ENCODE measurements at places on chromosomes 2 and 18.

DNA sequence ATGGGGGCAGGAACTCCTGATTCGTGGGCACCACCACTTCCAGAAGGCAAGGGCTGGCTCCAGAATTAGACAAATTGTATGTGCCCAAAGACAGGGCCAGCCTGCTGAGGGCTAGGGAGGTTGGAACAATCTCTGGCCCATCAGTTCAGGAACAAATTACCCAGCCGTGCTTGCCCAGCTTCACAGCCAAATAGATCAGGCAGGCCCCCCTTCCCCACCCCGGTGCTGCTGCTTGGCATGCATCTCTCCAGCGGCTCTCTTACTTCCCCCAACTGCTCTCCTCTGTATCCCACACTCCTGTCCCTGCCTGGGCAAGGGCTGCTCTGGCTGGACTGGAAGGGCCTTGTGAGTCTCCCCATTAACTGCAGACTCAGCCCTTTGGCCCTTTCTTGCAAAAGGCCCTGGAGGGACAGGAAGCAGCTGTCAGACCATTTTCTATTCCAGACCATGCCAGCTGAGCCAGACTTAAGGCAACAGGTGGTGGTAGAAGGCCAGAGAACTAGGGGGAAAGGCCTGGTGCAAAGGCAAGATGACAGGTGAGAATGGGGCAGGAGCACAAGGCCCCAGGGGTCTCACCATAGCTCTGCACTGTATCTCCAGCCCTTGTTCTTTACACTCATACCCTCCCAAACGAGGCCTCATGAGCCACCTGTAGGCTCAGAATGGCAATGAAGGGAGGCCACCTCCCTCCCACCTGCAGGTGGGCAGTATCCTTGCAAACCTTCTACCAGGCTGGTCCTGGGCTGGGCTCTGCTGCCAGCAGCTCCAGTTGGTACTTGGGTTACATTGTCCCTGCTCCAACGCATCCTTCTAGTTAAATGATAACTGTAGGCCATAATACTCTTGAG, 30.7 kb upstream of the ACAA2 start:
- DNase-seq = no peak

GRCh38 chr2:128354726-128355470, 36.2 kb upstream of the HS6ST1 start:
- DNase-seq = no peak

DNA sequence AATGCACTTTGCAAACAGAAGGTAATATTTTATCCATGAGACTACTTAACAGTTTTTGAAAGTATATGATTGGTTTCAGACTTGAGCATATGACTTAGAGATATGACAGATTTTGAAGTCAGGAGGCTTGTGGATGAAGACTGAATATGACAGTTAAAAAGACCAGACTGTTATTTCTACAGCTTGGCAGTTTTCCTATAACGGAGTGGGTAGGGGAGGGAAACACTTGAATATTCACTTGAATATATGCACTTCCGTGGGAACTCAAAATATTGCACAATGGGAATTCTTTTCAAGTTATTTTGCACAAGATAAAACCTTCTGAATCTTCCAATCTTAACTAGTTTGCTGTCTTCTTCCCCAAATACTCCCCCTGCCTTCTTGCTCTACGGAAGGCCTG, 64.6 kb upstream of the ACKR3 start:
- no peak for DNase-seq

DNA sequence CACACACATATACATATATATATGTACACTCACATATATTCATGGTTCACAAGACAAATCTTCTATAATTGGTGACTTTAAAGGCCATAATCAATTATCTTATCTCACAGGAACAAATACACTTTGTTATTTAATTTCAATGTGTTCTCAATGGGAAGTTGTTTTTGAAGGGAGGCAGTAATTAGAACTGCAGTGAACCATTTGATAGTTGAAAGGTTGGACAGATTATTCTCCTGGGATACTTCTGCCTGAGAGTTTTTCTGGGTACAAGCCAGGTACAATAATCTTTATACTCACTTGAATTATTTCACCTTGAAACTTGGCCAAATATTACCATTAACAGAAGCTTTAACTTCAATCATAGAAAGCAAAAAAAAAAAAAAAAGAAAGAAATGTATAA, 546.6 kb upstream of the LRRTM4 start:
- no peak for DNase-seq

GRCh38 chr2:188367164-188367563, 75.5 kb downstream of the GULP1 start:
- no peak for DNase-seq

DNA sequence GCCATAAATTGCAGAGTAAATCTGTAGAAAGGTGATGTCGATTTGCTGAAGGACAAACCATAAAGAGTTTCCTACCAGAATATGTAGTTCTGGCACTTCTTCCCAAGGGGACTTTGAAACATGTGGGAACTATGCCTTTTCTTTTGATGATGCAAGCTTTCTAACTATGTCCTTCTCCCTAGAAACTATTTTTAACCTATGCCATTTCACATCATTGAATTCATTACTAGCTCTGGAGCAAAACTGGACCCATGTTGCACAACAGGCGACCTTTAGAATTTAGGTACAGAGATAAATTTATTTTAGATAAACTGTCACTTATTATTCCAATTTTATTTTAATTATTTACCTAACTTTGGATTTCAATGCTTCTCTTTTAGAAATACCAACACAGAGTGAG, 186.5 kb downstream of the CCDC102B start:
- DNase-seq = no peak

DNA sequence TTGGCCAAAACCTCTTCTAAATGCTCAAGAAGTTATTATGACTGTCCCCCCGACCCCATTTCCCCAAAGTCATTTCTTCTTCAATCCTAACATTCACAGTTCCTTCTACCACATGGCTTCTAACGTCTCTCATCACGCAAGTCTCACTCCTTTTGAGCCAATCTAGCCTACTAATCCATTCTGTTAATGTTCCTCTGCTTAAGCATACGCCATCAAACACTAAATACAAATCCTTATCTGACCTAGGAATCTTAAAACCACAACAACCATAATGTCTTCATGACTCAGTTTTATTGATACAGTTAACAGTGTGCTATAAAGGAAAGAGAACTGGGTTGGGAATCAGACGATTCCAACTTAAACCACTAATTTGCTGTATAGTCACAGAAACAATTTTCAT, 23.9 kb downstream of the HNRNPLL start:
- DNase-seq = no peak

- peak; percentile 1 for DNase-seq
Observed at GRCh38 chr18:3703732-3704176, 253.8 kb downstream of the TGIF1 start.

DNA sequence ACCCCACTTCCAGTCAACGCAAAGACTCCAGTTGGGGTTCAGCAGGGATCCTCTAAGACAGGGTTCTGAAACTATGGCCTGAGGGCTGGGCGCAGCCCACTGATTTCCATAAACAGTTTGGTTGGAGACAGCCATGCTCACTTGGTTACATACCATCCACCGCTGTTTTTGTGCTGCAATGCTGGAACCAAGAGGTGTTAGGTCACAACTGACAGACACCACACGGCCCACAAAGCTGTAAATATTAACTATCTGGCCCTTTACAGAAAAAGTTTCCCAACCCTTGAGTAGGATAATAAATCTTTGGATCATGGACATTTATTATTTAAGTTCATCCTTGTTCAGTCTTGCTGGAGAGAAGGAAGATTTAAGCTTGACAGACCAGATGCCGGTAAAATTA, 8.4 kb upstream of the CD226 start:
- no peak for DNase-seq

DNA sequence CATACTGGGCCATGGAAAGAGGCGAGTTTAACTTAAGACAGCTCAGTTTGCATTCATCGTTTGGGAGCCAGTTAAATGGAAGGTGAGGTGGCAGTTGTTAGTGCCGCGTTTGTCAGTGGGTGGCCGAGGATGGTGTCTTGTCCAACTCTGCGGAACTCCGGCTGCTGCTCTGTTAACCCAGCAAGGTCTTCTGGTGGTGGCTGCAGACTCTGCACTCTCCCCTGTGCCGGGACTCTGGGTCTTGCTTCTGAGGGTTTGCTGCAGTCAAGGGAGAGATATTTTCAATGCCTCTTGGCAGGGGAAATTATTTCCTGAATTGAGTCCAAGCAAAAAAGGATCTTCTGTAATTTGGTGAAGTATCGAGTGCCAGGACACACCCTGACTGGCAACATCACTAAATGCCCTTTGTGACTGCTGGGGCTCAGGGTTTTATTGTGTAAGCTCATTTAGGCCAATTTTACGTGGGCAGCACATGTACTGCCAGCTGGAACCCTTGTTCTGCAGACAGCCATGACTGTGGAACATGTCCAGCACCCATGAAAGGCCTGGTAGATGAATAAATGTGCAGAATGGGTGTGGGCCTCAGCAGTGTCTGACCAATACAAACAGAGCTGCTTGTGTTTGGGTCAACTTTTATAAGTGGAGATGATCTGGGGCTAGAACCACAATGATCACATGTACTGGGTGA, 58.1 kb downstream of the IL1R2 start:
- no peak for DNase-seq

GRCh38 chr2:157466764-157467163, 22.9 kb upstream of the CYTIP start:
- no peak for DNase-seq

GRCh38 chr18:58970943-58971790, 106.5 kb downstream of the ZNF532 start:
- DNase-seq = no peak

GRCh38 chr2:126399001-126399400, 257.0 kb upstream of the GYPC start:
- no peak for DNase-seq

GRCh38 chr18:8283891-8284585, 325.2 kb upstream of the RAB12 start:
- no peak for DNase-seq

DNA sequence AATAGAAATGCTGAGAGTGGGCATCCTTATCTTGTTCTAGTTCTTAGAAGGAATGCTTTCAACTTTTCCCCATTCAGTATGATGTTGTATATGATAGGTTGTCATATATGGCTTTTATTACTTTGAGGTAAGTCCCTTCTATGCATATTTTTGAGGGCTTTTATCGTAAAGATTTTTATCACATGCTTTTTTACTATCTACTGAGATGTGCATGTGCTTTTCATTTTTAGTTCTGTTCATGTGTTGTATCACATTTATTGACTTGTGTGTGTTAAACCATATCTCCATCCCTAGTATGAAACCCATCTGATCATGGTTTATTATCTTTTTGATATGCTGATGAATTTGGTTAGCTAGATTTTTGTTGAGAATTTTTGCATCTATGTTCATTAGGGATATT, 1008.8 kb downstream of the CNTNAP5 start:
- no peak for DNase-seq

- no peak for DNase-seq
Observed at GRCh38 chr18:2504642-2505041, 66.7 kb downstream of the METTL4 start.

GRCh38 chr18:62596145-62597005, 73.5 kb downstream of the ZCCHC2 start:
- DNase-seq = no peak

DNA sequence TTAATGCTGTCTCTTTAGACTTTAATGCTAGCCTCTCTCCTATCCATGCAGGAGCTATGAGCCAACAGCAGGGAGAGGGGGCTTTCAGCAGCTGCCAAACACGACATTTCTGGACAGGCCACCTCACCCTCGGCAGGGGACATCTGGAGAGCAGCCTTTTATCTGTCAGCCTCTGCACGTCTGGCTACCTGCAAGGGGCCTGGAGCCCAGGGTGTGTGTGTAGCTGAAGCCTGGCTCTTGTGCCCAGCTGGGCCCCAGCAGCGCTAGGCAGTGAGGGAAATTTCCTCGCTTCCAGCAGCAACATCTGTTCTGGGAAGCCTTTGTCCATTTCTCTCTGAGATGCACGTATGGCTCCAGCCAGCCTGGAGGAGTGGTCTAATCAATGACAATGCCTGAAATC, 728.7 kb upstream of the ID2 start:
- DNase-seq = no peak

DNA sequence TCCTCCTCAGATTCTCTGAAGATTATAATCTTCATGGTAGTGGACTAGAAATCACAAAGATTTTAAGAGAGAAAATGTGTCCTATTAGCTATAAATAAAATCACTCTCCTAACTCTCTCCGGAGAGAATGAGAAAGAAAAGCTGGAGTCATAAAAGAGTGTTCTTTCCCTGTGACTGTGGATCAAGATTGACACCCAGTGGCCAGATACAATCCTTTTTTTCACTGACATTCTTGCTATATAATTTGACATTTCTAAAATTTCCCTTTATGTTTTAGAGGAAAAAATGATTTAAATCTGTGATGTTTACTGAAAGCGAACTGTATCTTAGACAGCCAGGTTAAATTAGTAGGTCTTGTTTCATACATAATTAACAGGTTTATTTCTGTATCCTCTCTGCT, 35.4 kb upstream of the LRP2 start:
- DNase-seq = no peak

DNA sequence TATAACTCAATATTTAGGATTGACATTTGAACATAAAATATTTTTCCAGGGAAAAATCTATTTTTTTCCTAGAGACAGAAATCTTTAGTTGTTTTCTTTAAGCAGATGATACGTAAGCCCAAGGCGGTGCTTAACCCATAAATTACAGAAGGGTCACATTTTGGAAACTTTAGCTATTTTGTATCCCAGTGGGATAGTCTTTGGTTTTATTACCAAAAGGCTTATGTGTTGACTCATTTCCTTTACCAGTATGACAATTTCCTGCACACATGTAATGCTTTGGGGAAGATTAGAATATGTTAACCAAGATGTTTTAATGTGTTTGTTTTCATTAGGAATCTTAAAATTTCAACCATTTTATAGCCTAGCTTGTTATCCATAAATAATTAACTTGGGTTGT, 24.8 kb downstream of the DYNC1I2 start:
- DNase-seq = no peak

- no peak for DNase-seq
Observed at GRCh38 chr2:161418275-161418714, 2.2 kb downstream of the TBR1 start.

DNA sequence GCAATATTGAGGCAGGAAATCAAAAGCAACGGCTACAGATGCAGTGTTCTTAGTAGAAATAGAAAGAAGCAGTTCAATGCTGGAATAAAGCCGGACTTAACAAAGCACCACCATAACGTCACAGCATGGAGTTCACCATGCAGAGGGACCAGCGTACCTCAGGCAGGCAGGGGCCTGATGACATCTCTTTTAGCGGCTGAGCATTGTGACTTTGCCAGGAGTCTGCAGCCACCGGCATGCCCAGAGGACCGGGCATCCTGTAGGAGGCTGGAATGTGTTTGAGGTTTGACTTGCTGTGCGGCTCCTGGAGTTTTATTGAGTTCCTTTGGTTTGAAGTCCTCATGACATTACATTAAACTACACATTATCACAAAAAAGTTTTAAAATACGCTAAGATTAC, 139.8 kb downstream of the UXS1 start:
- no peak for DNase-seq

- no peak for DNase-seq
Observed at GRCh38 chr2:26997394-26997793, 27.0 kb downstream of the MAPRE3 start.

DNA sequence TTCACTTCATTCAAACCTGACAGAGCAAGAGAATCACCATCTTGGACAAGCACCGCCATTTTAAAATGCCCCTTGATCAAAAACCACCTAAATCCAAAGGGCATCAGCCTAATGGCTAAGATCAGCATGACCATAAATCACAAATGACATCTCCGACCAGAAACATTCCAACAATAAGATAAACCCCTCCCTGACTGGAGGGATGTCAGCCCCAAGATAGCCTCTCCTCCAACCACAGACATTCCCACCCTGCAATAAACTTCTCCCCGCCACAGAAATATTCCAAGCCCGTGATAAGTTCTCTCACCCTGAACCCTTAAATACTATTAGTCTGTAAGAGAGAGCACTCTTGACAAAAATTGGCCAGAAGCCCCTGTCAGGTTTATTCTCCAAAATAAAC, 21.6 kb upstream of the LYPD1 start:
- no peak for DNase-seq
